Nucleus accumbens (tissue), 56 donors: ENCODE measurements at places on chromosomes 16 and 17.

DNA sequence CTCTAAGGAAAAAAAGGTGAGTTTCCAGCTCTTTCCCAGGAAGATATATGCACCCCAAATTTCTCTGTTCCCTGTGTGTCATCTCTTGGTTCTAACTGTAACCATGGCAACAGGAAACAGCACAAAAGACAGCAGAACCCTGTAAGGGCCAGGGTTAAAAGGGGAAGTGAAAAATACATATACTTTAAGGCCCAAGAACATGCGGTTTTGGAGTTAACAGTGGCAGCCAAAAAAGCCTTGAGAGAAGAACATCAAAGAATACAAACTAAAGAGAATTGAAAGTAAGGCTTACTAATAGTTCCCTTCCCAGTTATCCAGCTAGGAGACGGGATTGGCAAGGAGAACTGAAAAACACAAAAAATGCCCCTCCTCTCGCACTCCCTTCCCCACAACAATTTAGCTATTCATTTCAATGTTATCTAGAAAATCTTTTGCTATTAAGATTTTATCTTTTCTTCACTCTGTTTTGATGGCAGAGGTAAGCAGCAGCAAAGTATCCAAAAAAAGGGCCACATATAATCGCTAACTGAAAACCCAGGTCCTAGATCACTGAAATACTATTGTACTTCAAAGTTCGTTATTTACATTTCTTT lies 1.5 kb downstream of the SPOP start:
- DNase-seq, result no peak

DNA sequence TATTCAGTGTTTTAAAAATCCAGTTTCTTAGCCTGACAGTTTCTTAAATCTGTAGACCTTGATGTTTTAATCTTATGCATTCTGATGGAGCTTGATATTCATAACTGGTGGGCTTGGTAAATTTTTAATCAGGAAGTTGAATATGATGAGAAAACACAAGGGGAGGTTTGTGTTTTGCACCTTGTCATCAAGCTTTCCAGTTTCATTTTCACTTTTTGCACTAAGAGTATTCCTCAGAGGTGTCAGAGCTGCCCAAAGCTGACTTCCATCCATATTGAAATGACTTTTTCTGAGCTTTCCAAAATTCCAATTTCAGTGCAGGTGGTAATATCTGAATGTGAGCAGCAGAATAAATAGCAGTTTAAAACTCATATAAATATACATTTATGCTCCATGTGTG lies 555.0 kb upstream of the RBFOX1 start:
- DNase-seq, result no peak

DNA sequence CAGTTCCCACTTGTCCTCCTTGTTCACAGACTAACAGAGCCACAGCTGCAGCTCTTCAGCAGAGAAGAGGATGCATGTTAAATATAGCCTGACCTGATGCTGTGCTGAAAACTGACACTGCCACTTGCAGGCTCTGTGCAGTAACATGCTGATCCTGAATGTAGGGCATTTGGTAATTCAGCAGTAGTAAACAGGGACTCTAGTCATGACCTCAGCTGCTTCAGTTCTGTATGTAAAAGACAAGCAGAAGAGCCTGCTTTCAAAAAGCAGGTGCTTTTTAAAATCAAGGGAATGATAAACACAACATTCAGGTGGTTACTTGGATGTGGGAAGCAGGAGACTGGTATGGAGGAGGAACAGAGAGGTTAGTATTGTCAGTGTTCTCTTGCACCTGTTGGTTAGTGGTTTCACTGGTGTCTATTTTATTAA lies 33.8 kb downstream of the ESRP2 start:
- peak; percentile 45 for DNase-seq

- no peak for DNase-seq
These were observed 703.2 kb downstream of the MAF start for GRCh38 chr16:78897299-78897698.

GRCh38 chr17:81339191-81339533 lies 44.1 kb upstream of the SLC38A10 start:
- no peak for DNase-seq
